T-helper 22 cell (primary cell): ENCODE measurements at places on chromosomes 3 and 15.

DNA sequence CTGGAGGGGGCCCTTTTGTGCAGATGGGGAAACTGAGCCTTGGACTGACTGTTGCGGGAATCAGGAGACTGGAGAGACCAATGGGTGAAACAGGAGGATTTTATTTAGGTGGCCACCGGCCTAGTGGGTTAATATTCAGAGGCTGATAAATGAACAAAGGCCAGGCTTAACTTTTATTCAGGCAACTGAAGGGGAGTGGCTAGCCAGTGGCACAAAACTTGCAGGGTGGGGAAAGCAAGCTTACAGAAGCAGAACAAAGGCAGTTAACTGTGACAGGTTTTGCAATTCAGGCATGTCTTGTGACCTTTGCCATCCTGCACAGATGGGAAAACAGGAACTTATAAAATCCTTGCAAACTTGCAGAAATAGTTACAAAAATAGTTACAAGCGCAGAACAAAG is 24.9 kb upstream of the ACAD9 start:
- no peak for DNase-seq

GRCh38 chr15:65569728-65570127 is 39.5 kb downstream of the HACD3 start:
- no peak for DNase-seq

DNA sequence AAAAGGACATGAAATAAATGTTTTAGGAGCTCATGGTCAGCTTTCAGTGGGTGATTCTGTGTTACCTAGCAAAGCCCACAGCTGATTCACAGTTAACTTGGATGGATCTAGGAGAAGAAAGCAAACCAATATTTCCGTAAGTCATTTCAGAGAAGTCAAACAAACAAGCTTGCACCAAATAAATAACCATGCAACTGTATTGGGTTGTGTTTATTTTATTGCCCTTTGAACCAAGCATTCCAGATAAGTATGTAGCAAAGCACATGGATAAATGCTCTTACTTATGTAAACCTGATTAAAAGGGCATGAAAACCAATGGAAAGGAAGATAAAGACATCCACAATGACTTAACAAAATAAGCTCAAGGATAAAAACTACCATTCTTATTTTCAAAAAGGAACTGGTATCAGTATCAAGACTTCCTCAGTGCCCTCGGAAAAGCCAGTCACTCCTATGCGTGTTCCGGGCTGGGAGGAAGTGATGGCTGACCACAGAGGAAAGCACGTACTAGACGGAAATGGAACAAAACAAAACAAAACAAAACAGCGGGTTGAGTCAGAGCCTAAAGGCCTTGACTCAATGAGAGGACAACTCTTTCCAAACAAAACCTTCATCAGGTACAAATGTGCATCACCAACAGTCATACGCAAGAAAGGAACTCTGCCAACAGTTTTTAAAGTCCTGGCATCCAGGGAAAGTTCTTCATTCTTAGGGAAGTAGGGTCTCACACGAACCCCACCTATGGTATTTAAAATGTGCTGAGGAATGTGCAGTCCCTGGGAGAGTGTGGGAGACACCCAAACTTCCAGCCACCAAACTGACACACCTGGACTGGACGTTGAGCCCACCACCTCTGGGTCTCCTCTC is 103.3 kb downstream of the SNRK start:
- peak; percentile 70 for DNase-seq

- peak; percentile 12 for DNase-seq
Measured at GRCh38 chr15:80695099-80695910, at the start of gene ABHD17C. Gene ABHD17C, plus strand, starts transcription at chr15:80695310. Its CDS starts 120 bp downstream, at chr15:80695430.

- no peak for DNase-seq
Measured at GRCh38 chr15:42590619-42591237, 15.3 kb downstream of the STARD9 start.

- DNase-seq = no peak
Measured at GRCh38 chr3:135055449-135055848, 260.4 kb downstream of the EPHB1 start.

DNA sequence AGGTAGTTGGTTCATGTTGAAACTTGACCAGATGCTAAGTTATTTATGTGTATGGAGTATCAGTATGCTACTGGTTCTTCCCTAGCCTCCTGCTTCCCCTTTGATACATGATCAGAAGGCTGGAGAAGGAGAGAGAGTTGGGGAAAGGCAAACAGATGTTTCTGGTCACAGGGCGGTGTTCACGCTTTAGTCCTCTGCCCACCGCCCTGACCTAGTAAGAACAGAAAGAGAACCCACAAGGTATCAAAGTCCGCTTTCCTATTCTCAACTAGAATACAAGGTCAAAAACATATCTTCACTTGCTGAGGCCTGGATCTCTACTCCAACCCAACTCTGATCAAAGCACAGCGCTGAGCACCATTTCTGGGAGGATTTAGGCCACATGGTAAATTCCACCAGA is 55.5 kb downstream of the NCEH1 start:
- no peak for DNase-seq

DNA sequence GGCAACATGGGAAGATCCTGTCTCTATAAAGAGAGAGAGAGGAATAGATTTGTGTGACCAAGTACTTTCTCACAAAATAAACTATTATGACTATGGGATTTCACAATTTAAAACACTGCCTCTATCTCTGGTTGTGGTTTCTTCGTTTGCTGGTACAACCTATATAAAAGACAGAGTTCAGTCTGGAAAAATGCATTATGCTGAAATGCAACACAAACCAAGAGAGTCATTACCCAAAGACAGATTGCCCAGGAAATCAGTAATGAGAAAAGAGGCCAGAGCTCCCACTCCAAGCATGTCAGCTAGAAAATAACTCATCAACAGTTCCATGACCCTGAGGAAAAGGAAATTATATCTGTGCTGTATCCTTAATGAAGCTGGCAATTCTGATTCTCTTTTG is 23.2 kb downstream of the GPR176 start:
- no peak for DNase-seq

GRCh38 chr3:171890398-171890797 is 47.2 kb downstream of the TMEM212 start:
- no peak for DNase-seq

GRCh38 chr3:151391720-151392119 is 7.2 kb upstream of the P2RY12 start:
- DNase-seq = no peak

- DNase-seq = no peak
Measured at GRCh38 chr3:43025423-43025822, 46.3 kb downstream of the GASK1A start.

GRCh38 chr3:146590521-146590920 is 14.6 kb downstream of the PLSCR5 start:
- no peak for DNase-seq

DNA sequence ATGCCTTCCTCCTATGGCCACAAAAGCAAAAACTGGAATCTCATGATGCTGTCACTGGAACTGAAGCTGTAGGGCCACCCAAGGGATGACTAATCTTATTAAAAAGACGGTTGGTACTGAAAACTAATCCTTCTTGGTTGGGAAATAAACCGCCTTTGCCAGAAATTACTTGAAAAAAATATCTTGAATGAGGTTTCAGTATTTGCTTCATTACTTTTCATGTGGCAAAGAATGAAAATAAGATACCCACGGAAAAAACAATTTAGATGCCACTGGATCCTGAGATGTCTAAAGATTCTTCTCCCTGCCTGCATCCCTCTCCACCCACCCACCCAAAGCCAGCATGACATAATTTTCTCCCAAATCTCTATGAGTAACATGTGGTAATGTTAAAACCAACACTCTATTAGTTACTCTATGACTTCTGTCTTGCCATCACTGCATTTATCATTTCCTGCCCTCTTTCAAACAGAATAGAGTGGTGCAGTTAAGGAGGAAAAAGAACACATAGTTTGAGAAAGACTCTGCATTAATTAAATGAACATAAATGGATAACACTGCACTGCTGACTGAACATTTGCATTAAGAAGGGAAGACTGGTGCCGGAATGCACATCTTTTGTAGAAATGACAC is 111.8 kb upstream of the DPH6 start:
- DNase-seq = no peak

GRCh38 chr15:52642386-52643361 is 36.5 kb downstream of the ATOSA start:
- DNase-seq = no peak

DNA sequence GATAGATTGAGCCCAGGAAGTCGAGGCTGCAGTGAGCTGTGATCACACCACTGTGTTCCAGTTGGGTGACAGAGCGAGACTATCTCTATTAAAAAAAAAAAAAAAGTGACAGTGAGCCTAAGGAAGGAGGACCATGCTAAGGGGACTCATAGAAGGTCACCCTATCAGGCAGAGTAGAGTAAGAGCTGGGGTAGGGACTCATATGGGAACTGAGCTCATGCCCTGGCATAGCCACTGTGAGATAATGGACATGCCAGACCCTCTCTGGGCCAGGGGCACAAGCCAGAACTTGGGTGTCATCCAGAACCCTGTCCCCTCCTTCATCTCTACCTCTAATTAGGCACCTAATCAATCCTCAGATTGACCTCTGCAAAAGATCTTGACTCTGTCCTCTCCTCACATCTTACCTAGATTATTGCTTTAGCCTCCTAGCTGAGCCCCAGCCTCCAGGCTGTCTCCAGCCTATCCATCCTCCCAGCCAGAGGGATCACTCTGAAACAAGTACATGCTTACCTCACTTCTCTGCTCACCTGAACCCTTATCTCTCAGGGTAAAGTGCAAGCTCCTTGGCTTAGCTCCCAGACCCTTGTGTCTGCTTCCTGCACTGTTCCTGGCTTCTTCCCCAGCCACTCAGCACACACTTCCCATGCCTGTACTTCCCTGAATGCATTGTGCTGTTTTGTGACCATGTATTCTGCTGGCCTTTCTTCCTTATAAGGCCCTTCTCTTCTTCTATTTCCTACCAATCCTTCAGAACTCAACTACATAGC is 76.4 kb downstream of the DAPK2 start:
- no peak for DNase-seq

DNA sequence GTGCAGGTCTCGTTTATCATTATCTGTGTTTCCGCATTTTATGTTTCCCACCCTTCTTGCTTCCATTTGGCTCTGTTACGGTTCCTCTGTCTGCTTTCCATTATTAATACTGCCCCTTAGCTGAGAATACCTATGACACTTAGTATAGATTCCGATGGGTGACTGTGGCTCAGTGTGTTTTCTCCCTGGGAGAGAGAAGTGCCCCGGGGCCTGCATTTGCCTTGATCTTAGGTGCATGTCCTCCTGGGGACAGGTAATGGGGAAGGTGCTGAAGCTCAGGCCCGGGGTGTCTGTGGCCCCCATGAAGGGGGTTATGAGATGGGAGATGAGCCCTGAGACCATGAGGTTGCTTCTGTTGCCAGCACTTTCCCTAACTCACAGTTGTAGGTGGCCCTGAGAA is 43.4 kb upstream of the PCSK6 start:
- DNase-seq = no peak

DNA sequence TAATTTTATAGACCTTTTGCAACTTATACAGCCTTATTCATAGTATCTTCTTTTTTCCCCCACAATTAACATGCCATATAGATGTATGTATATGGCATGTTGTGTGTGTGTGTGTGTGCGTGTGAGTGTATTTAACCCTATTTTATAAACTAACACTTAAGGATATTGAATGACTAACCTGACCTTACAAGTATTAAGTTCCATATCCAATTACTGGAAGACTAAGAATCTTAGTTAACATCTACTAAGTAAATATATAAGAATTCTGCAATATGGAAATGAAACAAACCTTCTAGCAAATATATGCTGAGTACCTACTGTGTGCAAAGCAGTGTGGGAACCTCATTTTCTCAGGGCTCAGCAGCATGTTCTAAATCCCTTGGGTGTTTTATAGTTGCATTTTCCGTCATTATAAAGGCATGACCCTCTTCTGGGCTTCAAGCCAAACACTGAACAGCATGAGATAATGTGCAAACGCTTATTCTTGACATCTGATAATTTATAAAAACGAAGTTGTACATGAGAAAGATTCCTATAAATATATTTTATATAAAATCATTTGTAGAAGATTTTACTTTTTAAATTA is 105.5 kb downstream of the NLGN1 start:
- no peak for DNase-seq

DNA sequence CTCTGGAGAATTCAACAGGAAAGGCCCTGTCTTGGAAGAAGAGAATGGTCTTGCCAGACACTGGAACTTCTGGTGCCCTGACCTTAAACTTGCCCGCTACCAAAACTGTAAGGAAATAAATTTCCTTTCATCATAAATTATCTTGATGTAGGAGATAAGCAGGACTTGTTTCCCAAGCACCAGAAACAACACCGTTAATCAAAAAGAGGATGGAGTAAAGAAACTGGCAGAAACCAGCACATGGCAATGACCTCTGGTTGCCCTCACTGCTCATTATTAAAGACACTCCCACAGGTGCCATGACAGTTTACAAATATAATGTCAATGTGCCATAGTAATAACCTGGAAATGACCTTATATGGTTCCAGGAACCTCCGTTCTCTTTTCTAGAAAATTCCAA is 426.1 kb downstream of the EDEM1 start:
- no peak for DNase-seq

DNA sequence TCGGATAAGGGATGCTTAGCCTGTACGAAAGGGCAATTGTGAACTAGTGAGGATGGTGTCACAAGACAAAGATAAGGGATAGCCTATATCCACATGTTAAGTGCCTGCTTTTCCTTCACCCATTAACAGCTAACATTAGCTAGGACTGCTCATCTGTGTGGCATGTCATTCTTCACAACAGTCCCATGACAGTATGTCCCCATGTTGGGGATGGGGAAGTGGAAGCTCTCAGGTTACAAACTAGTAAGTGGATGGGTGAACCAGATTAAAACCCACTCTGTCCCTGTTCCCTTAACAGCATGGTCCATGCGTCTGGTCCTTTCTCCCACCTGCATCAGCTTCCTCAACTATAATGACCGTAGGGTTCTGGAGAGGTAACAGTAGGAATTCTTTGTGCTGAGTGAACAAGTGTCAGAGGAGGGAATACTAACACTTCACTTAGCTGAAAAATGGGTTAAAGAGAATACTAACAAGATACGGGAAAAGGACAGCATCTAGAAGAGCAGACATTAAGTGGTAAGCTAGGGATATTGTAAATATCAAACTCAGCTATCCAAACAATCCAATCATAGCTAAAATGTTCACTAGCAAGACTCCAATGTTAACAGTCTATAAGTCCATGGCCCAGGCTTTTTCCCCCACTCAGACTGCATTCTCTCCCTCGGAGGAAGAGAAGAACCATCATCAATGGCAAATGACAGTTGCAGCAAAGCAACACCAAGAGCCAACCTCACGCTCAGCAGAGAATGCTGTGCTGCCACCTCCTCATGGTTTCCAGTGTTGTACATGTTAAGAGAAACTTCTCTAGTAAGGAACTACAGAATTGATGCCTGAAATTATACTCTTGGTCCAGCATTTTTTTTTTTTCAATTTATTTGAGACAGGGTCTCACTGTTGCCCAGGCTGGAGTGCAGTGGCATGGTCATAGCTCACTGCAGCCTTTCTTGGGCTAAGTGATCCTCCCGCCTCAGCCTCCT is 5.0 kb downstream of the RPLP1 start:
- no peak for DNase-seq

DNA sequence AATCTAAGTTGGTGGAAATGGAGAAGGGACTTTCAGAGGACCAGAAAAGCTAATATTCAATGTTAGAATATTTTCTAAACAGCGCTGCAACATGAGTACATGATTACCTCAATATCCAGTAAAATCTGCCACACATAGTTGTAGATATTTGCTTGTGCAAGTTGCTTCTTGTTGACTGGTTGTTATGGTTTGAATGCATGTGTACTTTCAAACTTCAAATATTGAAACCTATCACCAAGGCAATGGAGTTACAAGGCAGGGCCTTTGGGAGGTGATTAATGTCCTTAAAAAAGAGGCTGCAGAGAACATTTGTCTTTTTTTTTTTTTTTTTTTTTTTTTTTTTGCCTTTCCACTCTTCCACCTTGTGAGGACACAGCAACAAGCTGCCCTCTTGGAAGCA is 49.9 kb downstream of the TMCO5A start:
- no peak for DNase-seq

GRCh38 chr15:85318732-85319076 is 61.7 kb upstream of the AKAP13 start:
- DNase-seq = no peak
